Lower lobe of right lung (tissue), 2 donors: ENCODE measurements at places on chromosomes 13 and 19.

GRCh38 chr13:27273658-27274425, 3.2 kb downstream of the RASL11A start:
- no peak for DNase-seq
- peaks cover 15% of the 10 kb centered on the region for H3K4me1 ChIP-seq
- H3K27ac ChIP-seq, result no peak overlapping the region
- no peaks in the 10 kb centered on the region for H3K27me3 ChIP-seq
- H3K36me3 ChIP-seq, result peaks cover 4% of the 10 kb centered on the region
- H3K4me3 ChIP-seq, result no peak overlapping the region

GRCh38 chr13:29281932-29282495, 313.5 kb downstream of the SLC7A1 start:
- H3K27ac ChIP-seq, result no peak overlapping the region
- no peak for DNase-seq
- no peaks in the 10 kb centered on the region for H3K4me1 ChIP-seq
- H3K36me3 ChIP-seq, result no peaks in the 10 kb centered on the region
- no peaks in the 10 kb centered on the region for H3K27me3 ChIP-seq

- H3K27ac ChIP-seq, result peak overlapping the region; percentile 64
- H3K4me1 ChIP-seq, result peaks cover 90% of the 10 kb centered on the region
- H3K27me3 ChIP-seq, result no peaks in the 10 kb centered on the region
- H3K4me3 ChIP-seq, result peak overlapping the region; percentile 32
Observed at GRCh38 chr19:16587833-16588823, 15.9 kb upstream of the SLC35E1 start.

DNA sequence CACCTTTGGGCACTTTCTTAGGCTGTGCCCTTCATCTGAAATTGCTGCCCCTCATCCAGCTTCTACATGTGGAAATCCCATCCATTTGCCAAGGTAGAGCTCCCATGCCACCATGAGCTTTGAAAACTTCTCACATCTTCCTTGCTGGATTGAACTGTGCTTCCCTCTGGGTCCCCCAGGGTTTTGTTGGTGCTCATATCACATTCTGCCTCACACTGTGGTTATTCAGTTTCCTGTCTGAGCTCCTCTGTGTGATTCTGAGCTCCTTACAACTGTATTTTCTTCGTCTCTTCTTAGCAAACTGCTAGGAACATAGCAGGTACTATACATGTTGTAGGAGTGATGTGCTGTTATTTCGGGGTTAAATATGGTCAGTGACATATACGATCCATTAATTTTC, 74.9 kb upstream of the KL start:
- H3K4me1 ChIP-seq, result no peaks in the 10 kb centered on the region
- no peak overlapping the region for H3K4me3 ChIP-seq
- DNase-seq, result no peak
- H3K36me3 ChIP-seq, result no peaks in the 10 kb centered on the region
- no peaks in the 10 kb centered on the region for H3K27me3 ChIP-seq

DNA sequence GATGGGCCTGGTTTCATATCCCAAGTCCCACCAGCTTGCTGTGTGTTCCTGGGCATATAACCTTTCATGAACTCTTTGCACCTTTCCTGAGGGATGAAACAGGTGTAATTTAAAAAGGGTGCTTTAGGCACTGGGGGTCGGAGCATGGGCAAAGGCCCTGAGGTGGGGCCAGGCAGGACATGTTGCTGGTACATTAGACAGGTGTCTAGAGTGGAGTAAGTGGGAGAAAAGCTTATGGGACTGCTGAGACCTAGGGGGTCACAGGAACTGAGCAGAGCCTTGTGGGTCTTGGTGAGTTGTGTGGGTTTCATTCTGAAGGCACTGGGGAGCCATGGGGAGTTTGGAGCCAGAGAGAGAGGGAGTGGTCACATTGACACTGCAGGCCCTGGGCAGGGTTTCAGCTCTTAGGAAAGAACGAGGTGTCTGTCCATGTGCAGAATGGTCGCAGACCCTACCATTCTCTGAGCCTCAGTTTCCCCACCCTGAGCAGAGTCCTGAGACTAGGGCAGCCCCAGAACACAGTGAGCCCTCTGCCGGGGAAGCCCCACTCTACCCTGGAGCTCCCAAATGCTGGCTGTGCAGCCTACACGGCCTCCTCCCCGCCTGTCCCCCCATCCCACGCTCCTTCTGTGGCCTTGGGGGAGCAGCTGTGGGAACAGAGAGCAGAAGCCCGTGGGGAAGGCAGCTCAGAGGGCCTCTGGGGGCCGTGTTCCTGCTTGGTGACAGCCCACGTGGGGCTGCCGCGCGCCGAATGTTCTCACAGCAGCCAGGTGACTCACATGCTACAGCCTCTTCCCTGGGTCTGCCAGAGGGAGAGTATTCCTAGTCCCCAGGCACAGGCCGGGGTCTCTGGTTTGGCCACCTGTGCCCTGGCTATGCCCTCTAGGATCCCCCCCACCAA, 7.3 kb upstream of the HOMER3 start:
- no peak overlapping the region for H3K4me3 ChIP-seq
- DNase-seq, result no peak
- H3K4me1 ChIP-seq, result no peaks in the 10 kb centered on the region
- no peaks in the 10 kb centered on the region for H3K27me3 ChIP-seq

DNA sequence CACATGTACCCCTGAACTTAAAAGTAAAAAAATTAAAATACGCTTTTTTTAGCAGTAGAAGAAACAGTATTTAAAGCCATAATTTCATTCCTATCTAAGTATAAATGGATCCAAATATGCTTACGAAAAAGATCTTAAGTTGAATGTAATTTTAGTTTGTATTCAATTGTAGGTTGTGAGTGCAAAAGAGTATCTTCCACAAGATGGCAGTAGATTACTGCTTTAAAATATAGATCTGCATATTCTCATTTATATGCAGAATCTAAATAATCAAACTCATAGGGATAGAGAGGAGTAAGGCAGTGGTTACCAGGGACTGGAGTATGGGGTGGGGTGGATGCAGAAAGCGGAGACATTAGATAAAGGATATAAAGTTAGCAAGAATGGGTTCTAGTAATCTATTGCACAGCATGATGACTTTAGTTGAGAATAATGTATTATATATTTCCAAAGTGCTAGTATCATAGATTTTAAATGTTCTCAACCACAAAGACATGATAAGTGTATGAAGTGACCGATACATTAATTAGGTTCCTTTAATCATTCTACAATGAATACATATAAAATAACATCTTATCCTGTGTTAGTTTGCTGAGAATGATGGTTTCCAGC, 14.2 kb downstream of the OR7A17 start:
- no peak overlapping the region for H3K4me3 ChIP-seq
- H3K36me3 ChIP-seq, result no peaks in the 10 kb centered on the region
- no peaks in the 10 kb centered on the region for H3K27me3 ChIP-seq
- no peak overlapping the region for H3K27ac ChIP-seq
- no peak for DNase-seq

DNA sequence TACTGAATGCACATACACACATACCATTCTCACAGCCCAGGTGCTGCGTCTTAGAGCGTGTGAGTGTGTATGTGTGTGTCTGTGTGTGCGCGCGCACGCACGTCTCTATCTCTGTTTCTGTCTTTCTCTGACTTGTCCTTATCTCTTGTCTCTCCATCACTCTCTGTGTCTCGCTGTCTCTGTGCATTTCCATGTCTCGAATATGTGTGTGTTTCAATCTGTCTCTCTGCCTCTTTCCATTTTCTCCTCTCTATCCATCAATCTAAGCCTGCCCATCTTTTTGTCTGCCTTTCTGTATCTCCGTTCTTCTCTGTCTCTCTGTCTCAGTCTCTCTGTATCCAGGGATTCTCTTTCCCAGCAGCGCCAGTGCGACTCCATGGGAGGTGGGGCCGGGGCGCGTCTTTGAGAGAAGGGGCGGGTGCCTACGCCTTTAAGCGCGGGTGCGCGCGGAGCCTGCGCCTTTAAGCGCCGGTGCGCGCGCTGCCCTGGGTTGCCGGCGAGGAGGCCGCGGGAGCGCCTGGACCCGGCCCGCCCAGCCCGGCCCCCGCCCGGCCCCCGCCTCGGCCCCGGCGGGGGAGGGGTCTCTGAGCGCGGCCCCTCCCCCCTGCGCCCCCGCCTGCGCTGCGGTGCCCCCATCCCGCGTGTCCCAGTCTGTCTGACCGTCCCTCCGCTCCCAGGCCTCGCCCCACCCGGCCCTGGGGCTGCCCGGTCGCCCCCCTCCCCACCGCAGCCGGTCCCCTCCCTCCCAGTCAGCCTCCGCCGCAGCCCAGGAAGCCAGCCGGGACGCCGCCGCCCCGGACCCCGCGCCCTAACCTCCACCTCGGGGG, at the start of gene LRFN3:
LRFN3 (plus strand) TSS at position 464 of the 827 bp plus-strand sequence. CDS start 3,052 bp downstream, outside the sequence.
- DNase-seq, result peak; percentile 81
- no peaks in the 10 kb centered on the region for H3K27me3 ChIP-seq
- peaks cover 27% of the 10 kb centered on the region for H3K4me1 ChIP-seq
- peaks cover 13% of the 10 kb centered on the region for H3K36me3 ChIP-seq
- H3K27ac ChIP-seq, result peak within 1 kb of the TSS; percentile 67
- peak within 1 kb of the TSS; percentile 54 for H3K4me3 ChIP-seq

DNA sequence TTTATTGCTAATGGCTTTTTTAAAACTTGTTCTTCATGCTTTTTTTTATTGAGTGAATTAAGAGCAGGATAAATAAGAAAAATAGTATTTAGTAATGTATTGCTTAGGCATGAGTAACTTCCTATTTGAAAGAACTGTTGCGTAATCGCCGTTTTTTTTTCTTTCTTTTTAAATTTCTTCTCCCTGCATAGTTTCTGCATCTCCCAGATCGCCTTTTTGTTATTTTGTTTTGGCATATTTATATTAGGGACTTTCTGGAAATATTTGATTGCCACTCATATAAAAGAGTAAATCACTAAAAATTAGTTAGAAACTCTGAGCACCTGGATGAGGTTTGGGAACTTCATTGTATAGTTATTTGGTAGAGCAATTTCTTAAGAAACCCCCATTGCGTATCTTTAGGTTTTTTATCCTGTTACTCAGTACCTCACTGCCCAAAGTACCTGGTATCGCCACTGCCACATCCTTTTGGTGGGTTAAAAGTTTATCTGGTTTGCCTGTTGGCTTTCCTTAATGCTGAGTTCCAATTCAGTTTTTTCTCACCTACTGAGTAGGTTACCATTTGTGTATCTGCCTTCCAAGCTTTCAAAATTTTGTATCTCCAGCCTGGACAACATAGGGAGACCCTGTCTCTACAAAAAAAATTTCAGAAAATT, 36.2 kb upstream of the LPAR6 start:
- H3K27me3 ChIP-seq, result no peaks in the 10 kb centered on the region
- H3K4me1 ChIP-seq, result peaks cover 15% of the 10 kb centered on the region
- no peak for DNase-seq
- H3K36me3 ChIP-seq, result peaks cover 13% of the 10 kb centered on the region

DNA sequence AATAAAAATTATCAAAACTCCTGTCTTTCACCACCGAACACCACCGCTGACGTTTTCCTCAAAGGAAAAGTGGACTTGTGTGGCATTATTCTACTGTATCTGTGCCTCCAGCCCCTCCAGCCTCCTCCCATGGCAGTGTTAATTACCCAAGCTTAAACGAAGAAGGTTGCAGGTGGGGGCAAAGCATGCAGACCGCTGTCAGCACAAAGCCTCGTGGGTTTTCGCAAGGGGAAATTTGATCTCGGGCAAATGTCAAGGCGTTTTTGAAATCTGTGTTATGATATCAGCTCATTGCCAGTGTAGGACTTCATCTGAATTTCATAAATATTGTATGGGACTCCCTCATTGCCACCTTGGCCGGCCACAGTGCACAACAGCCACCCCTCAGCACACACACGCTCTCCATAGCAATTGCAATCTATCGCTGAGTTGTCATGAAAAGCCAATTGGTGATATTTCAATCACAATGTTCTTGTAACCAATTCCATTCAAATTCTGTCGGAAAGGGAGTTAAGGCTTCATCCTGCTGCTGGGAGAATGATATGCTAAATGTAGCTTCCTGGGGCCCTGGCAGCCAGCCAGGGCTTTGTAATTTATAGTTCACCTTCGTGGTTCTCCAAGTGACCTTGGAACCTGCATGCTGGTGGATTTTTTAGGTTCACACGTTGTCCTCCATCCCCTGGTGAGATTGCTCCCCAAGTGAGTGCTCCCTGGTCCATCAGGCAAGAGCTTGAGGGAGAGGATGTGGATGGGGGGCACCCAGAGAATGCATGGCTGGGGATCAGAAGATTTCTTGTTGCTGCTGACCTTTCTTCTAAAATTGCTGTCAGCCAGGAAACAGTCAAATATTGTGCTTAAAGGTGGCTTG, 16.6 kb downstream of the CHST8 start:
- DNase-seq, result peak; percentile 19
- H3K27me3 ChIP-seq, result peaks cover 18% of the 10 kb centered on the region
- no peaks in the 10 kb centered on the region for H3K4me1 ChIP-seq
- H3K36me3 ChIP-seq, result no peaks in the 10 kb centered on the region
- H3K27ac ChIP-seq, result no peak overlapping the region
- no peak overlapping the region for H3K4me3 ChIP-seq

DNA sequence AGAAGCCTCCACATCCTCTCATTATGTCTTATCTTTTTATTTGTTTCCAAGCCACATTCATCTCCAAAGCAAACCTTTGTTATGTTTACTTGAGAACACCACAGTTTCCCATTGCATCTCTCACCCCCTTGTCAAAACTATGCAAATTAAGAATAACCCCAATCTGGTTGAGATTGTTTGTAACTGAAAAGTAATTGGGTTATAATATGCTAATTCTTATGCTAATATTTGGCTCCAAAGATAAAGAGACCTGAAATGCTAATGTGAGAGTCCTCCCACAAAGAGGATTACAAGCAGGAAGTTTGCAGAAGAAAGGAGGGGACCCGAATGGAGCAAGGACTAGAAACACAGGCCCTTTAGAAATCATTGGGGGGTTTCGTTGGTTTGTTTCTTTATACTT, 92.9 kb upstream of the UBL3 start:
- H3K4me3 ChIP-seq, result no peak overlapping the region
- no peak overlapping the region for H3K27ac ChIP-seq
- DNase-seq, result no peak

GRCh38 chr19:4449639-4450028, 8.0 kb downstream of the UBXN6 start:
- no peak for DNase-seq
- no peak overlapping the region for H3K4me3 ChIP-seq
- H3K36me3 ChIP-seq, result peaks cover 98% of the 10 kb centered on the region

- no peak overlapping the region for H3K27ac ChIP-seq
- H3K36me3 ChIP-seq, result no peaks in the 10 kb centered on the region
- H3K4me3 ChIP-seq, result no peak overlapping the region
Observed at GRCh38 chr19:7280940-7281666, 13.1 kb downstream of the INSR start.

DNA sequence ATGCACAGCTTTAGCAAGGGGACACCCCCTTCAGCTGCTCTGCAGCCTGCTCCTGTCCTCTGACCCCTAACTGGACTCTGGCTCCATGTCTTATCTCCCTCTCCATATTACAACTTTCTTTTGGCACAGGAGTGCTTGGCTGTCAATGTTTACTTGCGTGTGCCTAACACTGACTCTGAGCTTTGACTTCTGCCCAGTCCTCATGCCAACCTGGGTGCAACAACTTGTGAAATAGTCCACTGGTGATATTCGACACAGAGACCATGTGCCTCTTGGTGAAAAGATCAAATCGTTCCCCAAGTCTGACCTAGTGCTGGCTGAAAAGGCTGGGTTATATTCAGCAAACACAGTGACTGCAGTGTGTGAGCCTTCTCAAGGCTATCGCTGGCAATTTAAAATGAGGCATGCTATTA, 34.1 kb upstream of the KLF12 start:
- H3K36me3 ChIP-seq, result no peaks in the 10 kb centered on the region
- no peak for DNase-seq
- H3K4me1 ChIP-seq, result no peaks in the 10 kb centered on the region
- H3K27ac ChIP-seq, result no peak overlapping the region
- H3K27me3 ChIP-seq, result no peaks in the 10 kb centered on the region
- no peak overlapping the region for H3K4me3 ChIP-seq
